ENCODE measurements at places on chromosomes 2 and 18. TPM values are rescaled to one million over a fixed set of nuclear protein-coding genes. Genes with fewer than 3 reads are reported as not detected.
A peak's percentile ranks its signal among the peaks of the same experiment; 100 is the strongest.

The SLC5A7 gene
- 0.05 TPM for total RNA-seq

- H3K27ac ChIP-seq = no peak overlapping the region
- no peak overlapping the region for H3K4me3 ChIP-seq
- peaks cover 2% of the 10 kb centered on the region for H3K27me3 ChIP-seq
- no peaks in the 10 kb centered on the region for H3K36me3 ChIP-seq
- H3K4me1 ChIP-seq = no peaks in the 10 kb centered on the region
Observed at GRCh38 chr2:149000158-149000938, 38.2 kb upstream of the LYPD6B start.

GRCh38 chr18:46283268-46283667 lies 179.1 kb downstream of the HAUS1 start:
- H3K4me3 ChIP-seq = no peak overlapping the region
- peak; percentile 26 for DNase-seq
- H3K36me3 ChIP-seq = no peaks in the 10 kb centered on the region
- peaks cover under 1% of the 10 kb centered on the region for H3K4me1 ChIP-seq

- DNase-seq = no peak
- H3K36me3 ChIP-seq = no peaks in the 10 kb centered on the region
- no peaks in the 10 kb centered on the region for H3K27me3 ChIP-seq
- H3K27ac ChIP-seq = no peak overlapping the region
- no peak overlapping the region for H3K4me3 ChIP-seq
Observed at GRCh38 chr2:138504546-138505235, 3.1 kb downstream of the SPOPL start.

The EGR4 gene
- not detected for total RNA-seq

All from astrocyte (in vitro differentiated cells and primary cell).